ENCODE measurements at places on chromosomes 6 and 20.

GRCh38 chr6:14317387-14317970, 199.9 kb downstream of the CD83 start:
- DNase-seq: no peak

GRCh38 chr6:167770291-167770955, 56.3 kb upstream of the AFDN start:
- DNase-seq: no peak

GRCh38 chr6:40492187-40492586, 95.0 kb downstream of the LRFN2 start:
- no peak for DNase-seq

DNA sequence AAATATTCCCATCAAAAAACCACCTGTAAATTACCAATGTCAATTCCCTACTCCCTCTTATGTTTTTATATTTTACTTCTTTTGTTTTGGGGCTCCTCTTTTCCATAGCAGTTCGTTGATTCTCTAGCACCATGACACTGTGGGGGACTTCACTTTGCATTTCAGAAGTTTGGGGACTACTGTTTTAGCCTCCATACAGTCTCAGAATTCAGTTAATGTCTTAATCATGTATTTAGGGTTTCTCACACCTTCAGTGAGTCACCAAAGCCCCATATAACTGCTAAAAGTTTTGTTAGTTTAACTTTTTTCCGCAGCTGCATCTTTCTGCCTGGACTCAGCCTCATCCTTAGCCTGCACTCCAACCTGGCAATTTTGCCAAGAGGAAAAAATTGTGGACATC, 20.7 kb upstream of the AIG1 start:
- DNase-seq: no peak

DNA sequence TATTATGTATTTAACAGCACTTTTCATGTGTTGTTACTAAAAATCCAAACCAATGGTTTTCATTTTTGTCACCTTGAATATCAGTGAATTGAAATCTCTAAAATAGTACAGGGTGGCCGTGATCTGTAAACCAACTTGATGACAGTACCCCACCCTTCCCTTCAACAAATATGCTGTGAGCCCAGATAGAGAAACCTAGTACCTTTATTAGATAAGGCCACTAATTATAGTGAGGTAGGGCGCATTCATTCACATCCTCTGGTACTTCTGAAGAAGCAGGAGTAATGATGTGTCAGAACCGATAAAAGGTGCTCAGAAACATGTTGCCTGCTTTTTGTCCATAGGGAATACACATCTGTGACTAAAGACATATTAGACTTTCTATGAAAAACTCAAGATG, 409.5 kb downstream of the GJA1 start:
- DNase-seq: no peak

GRCh38 chr6:8414844-8415243, 20.5 kb downstream of the SLC35B3 start:
- DNase-seq: no peak

DNA sequence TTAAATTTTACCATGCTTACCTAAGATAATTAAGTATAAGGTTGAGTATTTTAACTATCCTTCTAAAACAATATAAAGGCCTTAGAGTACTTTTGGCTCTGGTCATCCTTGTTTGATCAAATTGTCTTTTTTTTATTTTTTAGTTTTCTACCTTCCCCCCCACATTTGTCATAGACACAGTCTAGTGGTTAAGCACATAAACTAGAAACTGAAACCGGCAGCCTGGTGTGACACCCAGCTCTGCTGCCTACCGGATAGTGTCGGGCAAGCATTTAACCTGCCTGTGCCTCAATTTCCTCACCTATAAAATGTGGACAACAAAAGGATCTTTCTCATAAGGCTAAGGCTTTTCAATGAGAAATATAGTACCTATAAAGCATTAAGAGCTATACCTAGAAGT, 21.6 kb upstream of the TULP4 start:
- no peak for DNase-seq

DNA sequence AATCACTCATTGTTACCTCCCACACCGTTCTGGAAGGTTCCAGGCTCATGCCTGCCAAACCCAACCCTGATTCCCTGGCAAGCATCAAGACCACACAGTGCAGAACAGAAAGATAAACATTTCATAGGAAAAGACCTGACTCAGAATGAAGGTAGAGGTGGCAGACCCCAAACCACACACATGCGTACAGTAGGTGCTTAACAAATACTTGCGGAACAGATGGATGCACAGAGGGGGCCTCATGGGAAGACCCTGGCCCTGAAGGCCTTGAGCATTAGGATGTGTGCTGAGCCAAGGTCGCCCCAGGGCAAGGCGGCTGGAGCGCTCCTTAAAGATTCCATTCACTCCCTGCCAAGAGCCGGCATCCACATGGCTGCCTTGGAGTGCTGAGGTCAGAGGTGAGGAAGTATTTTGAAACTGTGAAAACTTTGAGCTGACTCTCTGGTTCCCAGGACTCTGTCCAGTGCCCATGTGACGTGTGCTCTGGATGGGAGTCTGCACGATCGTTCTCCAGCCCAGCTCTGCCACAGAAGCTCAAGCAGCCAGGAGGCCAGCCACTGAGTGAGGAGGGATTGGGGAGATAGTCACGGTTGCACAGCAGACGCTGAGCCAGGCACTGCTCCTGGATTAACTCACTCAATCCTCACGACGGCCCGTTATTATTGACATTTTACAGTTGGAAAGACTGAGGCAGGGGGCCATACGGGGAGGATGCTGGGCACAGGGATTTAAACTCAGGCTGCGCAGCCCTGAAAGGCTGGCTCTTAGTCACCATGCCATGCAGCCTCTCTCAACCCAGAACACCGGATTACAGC, 65.5 kb upstream of the AFDN start:
- DNase-seq: no peak

- no peak for DNase-seq
Measured at GRCh38 chr20:7003598-7003997, 236.1 kb downstream of the BMP2 start.

DNA sequence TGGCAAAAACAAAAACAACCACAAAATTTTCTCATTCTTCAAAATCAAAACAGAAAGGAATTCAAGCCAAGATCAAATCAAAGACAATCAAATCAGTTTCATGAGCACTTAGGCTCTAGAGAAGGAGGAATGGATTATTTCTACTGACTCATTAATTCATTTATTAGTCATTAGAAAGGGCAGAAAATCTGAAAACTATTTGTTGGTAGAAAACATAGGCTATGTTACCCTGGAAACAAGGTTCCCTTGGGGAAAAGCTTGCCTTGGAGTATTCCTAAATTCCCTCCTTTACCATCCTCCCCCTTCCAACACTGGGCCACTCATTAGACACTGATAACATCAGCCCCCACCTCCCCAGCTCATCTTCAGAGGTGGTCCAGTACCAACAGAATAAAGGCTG, 17.5 kb downstream of the KIF16B start:
- DNase-seq: no peak

GRCh38 chr6:105886814-105887544, 199.2 kb upstream of the PRDM1 start:
- DNase-seq: no peak

GRCh38 chr6:52375780-52376556, 14.0 kb downstream of the PAQR8 start:
- no peak for DNase-seq

DNA sequence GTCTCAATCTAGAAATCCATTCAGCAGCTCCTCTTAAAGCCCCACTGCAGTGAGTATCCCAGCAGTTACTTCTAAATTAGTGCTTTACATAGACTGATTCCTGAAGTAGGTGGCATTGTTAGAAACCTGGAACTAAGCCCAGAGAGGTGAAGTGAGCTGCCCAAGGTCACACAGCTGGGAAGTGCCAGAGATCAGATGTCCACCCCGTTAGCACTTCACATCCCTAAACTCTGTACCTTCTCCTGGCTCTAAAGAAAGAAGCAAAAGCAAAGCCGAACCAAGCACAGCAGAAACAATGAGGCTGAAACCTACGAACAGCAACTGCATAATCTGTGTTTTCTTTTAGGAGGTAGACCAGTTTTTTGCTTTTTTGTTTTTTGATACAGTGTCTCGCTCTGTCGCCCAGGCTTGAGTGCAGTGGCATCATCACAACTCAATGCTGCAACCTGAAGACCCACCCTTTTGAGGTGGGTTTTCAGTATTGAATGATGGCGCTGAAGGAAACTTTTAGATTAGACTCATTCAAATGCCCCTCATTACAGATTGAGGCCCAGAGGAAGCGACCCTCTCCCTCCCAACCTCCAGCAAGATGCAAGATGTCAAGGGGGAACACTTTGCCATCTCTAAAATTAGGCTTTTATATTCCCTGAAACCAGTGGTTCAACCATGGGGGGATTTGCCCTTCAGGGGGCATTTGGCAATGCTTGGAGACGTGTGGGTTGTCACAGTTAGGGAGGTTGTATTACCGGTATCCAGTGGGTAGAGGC, 3.2 kb upstream of the ZMYND8 start:
- no peak for DNase-seq

Measured in vagina (tissue), 2 donors.